ENCODE measurements at places on chromosomes 11 and 22. TPM values are rescaled to one million over a fixed set of nuclear protein-coding genes. Genes with fewer than 3 reads are reported as not detected.

DNA sequence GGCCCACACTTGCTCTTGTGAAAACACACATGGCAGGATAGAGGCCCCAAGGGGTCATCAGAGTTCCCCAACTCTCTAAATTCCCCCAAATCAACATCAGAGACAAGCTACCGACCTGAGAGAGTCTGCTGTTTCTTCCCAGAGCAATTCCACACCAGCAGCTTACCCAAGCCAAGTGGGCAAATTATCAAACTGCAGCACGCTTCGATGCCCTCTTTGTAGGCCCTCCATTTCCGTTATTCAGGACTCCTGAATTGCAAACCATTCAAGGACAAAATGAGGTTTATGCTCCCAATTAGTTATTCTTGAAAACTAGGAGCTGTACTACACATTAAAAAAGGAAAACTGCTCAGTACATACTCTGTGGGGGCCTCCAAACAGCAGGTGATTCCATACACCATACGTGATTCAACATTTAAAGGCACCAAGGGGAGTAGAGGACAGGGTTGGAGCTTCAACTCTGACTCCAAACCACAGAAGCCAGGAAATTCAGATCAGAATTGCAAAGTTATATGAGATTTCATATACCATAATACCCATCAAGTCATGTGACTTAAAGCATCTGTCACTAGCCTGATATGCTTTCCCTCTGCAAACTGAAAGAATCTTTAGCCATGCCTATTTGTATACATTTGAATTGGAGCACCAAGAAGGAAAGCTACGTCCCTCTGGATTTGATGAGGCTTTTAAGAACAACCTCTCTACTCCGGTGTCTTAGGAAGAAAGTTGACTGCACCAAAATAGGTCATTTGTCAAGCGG is 234.8 kb downstream of the CADM1 start:
- DNase-seq, result no peak

DNA sequence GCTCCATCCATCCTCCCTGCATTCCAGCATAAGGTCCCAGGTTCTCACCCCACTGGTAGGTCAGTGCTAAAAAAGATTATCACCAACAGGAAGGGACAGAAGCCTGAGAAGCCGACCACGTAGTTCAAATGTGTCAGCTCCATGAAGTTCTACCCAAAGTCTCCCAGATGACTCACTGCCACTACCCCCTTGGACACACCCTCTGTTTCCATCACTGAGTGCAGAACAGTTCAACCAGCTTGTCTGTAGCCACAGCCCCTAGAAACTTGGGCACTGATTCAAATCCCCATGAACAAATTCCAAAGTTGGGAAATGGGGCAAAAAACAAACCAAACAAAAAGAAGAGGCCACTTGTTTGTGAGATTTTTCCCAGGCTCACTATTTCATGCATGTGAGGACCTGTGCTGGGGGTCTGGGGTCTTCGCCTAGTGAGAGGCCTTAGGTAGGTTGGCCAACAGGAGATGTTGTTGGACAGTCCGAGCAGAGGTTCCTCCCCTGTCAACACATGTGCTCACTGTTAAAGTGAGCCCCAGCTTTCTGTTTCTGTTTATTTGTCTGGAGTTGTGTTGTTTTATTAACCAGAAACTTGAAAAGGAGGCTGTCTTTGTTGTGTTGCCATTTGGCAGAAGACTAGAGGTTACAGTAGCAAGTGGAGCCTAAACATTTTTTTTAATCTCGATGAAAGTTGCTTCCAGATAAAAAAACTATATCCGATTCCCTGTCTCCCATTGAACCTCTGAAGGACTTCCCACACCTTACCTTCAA is 24.2 kb upstream of the FLI1 start:
- DNase-seq, result no peak

GRCh38 chr11:65844231-65844872 is 10.6 kb downstream of the SNX32 start:
- no peak for DNase-seq

DNA sequence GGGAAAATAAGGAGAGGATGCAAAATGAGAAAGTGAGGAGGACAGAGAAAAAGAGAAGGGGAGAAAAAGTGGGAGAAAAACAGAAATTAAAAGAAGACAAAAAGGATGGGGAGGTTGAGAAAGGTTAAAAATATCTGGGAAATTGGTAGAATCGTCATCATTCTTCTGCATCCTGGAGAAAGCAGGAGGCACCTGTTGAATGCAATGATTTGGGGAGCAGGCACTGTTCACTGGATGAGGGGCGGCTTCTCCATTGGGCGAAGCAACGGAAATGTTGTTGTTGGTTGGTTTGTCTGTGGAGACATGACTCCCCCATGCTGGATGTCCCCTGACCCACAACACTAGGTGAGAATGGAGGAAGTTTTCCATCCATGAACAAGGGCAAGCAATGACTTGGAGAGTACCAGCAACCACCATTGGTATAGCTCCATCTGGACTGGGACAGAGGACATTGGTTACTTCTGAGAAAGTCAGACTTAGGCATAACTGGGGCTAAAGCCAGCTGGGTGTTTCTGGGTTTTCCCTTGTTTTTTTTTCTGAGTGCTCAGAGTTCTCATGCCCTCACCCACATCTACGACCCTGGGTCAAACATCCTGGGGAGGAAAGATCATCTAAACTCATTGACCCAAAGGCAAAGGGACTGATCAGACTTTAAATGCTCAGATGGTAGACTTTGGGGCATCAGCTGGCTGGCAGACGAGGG is 11.9 kb upstream of the CD44 start:
- DNase-seq, result no peak

GRCh38 chr11:119372260-119373058 is 9.0 kb downstream of the USP2 start:
- peak; percentile 46 for DNase-seq

GRCh38 chr11:117670924-117671323 is 126.1 kb downstream of the DSCAML1 start:
- DNase-seq, result no peak

DNA sequence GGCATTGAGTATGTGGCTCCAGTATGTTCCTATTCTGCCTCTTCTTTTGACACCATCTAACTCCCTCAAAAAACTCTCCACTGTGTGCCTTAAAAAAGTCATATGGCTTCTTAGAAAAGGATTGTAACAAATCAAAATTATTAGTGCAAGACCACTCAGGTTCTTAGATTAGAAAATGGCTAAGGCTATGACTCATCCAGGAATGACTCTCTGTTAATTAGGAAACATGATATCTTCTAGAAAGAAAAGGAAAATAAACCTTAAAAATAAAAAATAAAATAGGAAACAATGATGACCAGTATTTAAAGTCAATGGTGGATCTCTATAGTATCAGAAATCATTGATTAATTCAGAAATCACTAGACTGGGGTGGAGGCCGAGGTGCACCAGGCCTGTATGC is 21.7 kb downstream of the SLC25A17 start:
- DNase-seq, result no peak

PATE2 gene
- total RNA-seq, result 2.8 TPM

SLC16A8 gene
- 1.3 TPM for total RNA-seq

MYEOV gene
- 22.0 TPM for total RNA-seq

CNTF gene
- total RNA-seq, result 0.59 TPM

Data from breast epithelium (tissue), 4 donors.